ENCODE measurements at places on chromosomes 3 and 15.
A peak's percentile ranks its signal among the peaks of the same experiment; 100 is the strongest.

DNA sequence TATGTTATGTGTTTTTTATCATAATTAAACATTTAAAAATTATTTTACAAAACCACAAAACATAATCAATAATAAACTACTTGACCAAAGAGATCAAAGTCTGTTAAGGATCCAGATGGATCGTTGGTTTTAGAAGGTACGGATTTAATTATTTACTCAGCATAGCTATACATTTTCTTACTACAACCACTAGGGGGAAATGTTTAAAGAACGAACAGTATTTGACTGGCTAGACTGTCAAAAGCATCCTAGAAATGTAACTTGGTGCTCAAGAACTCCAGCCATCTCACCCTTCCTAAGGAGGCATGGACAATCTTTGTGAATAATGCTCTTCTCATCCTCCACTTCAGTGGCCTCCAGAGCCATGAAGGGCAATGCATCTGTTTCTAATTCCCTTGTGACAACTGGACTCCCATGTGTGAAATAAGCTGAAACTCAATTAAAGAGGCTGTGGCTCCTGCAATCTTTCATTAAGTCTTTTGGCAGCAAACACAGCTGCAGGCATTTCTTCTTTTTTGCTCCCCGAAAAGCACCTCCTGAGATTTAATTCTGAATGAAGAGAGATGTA is 94.7 kb upstream of the TUSC7 start:
- DNase-seq, result no peak

- no peak for DNase-seq
Measured at GRCh38 chr3:122394173-122394572, 10.2 kb downstream of the FAM162A start.

DNA sequence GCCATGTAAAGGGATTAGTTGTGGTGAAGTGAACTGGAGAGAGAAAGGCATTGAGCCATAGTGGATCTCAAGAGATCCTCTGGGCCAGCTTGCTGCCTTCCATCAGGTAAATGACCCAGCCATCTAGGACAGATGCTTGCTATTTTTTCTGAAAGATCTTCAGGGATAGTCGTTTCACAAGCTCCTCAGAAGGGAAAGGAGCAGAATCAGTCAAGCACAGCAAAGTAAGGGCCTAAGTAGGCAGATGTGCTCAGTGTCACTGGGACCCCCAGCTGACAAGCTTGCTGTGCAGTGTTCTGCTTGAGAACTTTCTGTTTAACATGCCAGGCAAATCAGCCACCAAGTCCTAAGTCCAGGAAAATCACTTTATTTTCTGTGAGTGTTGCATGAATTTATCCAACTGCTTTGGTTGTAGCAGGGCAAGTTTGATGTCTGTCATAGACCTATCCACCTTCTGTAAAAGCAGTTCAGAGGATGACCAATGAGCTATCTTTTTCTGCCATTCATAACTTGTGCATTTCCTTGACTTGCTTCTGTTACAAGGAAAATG is 319.8 kb downstream of the IL5RA start:
- DNase-seq, result no peak

GRCh38 chr3:30273304-30274072 is 332.9 kb upstream of the TGFBR2 start:
- no peak for DNase-seq

DNA sequence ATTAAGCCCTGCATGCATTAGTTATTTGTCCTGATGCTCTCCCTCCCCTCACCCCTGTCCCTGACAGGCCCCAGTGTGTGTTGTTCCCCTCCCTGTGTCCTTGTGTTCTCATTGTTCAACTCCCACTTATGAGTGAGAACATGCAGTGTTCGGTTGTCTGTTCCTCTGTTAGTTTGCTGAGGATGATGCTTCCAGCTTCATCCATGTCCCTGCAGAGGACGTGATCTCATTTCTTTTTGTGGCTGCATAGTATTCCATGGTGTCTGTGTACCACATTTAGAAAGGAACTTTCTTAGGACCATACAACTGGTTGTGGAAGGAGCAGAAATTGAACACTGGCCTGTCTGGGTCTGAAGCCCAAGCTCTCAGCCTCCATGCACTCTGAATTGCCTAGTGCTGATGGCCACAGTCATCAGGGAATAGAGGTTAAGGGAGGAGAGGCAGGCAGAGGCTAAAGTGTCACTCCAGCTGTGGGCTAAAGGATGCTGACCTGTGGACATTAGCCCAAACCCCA is 138.5 kb downstream of the FNDC3B start:
- DNase-seq, result no peak

GRCh38 chr15:40595773-40596172 is 1.7 kb downstream of the KNL1 start:
- no peak for DNase-seq

GRCh38 chr3:123660900-123661299 is 76.0 kb upstream of the HACD2 start:
- DNase-seq, result peak; percentile 88

- no peak for DNase-seq
Measured at GRCh38 chr3:29186131-29186599, 94.7 kb upstream of the RBMS3 start.

DNA sequence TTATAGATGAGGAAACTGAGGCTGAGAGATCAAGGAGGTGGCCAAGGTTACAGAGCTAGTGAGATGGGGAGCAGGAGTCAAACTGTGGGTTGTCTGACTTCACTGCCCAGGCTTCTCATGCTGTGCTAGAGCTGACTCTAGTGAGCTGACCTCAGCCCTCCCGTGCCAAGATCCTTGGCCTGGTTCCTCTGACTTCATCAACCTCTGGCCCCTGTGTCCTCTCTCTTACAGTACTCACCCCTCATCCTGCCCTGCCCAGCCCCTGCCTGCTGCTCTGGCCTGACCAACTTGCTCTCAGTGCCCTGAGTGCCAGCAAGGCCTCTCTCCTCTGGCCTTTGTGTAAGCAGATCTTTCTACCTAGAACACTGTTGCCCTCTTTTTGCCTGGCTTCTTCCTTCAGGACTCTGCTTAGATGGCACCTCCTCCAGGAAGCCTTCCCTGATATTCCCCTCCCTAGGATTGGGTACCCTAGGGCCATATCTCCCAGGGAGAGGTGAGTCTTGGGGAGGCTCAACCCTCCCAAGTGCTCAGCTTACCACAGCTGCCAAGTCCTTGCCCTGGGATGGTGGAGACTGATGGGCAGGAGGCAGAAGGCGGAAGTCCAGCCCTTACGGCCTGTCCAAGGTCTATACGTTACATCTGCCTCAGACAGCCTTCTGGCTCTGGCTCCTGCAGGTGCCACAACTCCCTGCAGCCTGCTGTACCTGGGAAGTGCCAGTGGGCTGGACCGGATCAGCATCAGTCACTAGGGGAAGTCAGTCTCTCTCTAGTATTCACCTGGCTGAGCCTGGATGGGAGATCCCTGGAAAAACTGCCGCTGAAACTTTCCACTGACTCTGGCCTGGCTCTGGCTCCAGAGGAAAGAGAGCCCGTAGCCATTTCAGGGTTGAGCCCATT is 36.3 kb upstream of the FAM107A start:
- no peak for DNase-seq

DNA sequence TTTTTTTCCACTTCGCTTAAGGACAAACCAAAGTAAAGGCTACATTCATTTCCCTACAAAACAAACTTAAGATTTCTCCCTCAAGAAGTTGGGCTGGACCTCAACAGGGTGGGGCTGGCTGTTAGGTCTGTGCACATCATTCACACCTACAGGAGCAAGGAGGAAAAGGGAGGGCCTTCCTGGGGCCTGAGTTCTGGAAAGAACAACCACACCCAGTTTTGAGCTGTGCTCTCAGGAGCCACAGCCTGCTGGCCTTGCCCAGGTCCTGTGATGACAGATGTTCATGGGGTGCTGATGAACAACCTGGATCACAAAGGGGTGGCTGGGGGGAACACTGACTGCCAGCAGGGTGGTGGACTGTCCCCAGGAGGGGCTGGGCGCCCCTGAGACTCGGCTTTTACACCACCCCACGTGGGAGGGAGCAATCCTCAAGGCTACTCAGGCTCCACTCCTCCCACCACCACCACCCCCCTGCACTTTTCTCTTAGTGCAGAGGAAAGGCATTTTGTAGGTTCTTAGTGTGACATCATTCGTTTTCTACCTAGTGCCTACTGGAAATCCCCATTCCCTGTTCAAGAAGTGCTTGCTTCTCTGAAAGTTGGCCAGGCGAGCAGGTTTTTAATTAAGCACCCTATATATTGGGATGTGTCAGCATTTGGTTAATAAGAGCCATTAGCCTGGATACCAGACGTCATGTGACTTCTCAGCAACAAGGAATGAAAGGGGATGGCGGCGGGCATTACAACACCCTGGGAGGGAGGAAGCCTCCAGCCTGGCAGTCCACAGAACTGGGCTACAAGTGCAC is 35.7 kb downstream of the CCNB2 start:
- no peak for DNase-seq

DNA sequence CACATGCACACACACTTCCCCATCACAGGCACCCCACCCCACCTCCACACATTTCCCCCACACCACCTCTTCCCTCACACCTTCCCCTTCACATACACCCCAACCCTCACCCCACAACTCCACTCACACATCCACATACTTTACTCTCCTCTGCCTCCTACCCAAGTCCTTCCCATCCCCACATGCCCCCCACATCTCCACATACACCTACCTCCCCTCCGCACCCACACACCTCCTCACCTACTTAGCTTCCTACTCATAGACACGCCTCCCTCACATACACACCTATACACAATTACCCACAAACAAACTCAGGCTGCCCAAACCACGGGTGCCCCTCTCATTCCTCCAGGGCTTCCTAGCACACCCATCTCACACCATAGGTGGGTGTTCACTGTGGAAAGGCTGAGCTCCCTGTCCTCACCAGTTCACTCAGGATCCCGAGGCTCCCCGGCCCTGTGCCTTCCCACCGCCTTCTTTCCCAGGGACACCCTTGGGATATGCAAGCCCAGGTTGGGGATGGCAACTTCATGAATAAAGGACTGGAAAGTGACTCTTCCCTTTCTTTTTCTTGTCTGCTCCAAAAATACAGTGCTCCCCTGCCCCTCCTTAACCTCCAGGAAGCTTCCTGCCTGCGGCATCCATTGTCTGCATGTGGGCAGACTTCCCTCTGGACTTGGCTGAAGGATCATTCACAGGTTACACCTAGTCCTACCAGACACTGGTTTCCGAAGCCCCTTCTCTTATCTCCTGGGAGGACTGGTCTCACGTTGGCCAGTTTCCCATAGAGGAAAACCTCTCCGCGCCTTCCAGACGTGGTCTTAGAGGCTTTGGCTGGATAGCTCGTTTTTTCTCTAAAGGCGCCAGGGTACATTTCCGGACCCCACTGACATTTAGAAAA is 61.5 kb downstream of the SLCO2A1 start:
- DNase-seq, result no peak

GRCh38 chr3:150248888-150249681 is 159.0 kb upstream of the TSC22D2 start:
- no peak for DNase-seq

- no peak for DNase-seq
Measured at GRCh38 chr15:72369964-72370363, 5.8 kb downstream of the HEXA start.

GRCh38 chr3:196835086-196835485 is 32.6 kb upstream of the SENP5 start:
- no peak for DNase-seq

DNA sequence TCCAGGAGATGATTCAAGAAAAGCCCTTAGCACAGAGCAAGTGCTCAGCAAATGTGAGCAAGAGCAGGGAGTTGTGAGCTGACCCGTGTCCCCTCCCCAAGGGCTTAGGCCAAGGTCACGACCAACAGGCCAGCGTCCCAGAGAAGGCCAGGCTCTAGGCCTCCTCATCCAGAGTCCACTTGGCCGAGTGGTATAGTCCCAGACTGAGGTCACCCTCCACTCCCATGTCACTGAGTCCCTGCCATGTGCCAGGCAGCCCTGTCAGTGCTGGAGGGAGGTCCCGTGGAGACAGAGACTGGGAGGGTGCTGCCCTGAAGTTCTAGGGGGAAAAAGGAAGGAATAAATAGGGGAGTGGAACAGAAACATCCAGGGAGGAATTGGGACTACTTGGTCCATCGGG is 44.0 kb downstream of the TPRA1 start:
- DNase-seq, result peak; percentile 60

DNA sequence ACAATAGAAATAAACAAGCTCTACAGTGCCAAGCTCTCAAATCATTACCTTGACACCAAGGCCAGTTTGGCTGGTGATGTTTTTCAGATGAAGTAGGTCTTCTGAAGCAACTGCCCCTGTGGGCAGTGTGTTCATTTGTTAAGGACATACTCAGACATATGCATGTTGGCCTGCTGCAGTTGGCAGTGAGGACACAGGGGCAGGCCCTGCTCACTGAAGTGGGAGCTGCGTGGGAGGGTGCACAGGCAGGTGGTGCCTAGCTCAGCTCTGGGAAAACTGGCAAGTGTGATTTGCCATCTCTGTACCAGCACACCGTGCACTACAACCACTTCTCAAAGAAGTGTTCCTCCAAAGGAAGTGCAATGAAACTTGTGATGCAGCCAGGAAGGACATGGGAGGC is 28.5 kb upstream of the SNRK start:
- no peak for DNase-seq

- no peak for DNase-seq
Measured at GRCh38 chr3:127038466-127038865, 55.6 kb downstream of the PLXNA1 start.

GRCh38 chr3:131645638-131646037 is 142.9 kb upstream of the MRPL3 start:
- DNase-seq, result no peak

DNA sequence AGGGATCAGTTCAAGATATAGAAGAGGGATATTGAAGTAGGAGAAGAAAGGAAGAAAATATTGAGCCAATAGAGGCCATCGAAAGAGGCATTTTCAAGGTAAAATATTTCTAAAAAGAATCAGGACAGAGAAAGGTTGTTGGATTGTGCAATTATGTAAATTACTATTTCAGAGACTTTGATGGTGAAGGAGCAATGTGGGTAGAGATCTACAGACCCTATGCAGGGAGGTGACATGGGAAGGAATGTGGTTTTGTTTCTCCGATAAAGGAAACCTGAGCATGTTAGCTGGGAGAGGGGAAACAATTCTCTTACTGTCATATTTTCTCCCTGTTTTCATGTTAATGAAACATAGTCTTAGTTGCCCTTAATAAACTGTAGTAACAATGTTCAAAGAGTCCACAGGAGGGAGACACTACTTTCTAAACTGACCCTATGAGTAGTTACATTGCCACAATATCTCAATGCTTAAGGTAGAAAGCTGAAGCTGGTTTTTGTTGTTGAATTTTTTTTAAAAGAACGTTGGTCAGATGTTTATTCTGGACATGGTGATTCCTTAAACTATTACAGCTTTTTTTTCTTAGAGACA is 133.3 kb downstream of the GRM7 start:
- DNase-seq, result no peak

DNA sequence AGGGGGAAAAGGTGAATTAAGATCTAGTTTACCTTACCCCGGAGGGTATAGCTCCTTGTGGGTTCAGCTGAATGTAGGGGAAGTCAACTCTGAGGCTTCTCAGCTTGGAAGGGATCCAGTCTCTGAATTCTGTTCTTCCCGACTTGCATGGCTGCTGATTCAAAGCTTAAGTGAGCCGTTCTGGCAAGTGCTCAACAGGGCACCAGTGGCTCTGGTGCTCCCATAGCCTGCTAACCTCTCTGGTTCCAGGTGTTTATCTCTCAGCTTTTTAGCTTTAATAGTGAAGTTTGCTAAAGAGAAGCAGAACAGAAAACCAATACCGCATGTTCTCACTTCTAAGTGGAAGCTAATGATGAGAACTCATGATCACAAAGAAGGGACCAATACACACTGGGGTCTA is 46.3 kb upstream of the RBP1 start:
- no peak for DNase-seq

GRCh38 chr3:42122261-42123011 is 31.3 kb downstream of the TRAK1 start:
- no peak for DNase-seq

Measured in left forelimb (tissue), 1 donor.